K562 (cell line): ENCODE measurements at places on chromosomes 2 and 18.

DNA sequence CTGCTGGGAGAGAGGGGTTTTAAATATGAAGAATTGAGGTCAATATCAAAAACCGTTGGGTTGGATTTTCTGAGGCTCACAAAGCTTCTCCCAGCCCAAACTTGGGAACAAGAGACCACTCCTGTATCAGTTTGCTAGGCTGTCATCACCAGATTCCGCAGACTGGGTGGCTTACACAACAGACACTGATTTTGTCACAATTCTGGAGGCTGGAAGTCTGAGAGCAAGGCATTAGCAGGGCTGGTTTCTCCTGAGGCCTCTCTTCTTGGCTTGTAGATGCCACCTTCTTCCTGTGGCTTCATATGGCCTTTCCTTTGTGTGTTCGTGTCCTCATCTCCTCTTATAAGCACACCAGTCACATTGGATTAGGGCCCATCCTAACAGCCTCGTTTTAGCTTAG lies 122.9 kb upstream of the COPS8 start:
- H3K4me3 ChIP-seq: no peak overlapping the region
- DNase-seq: no peak
- no peaks in the 10 kb centered on the region for H3K4me1 ChIP-seq
- no peak overlapping the region for H3K27ac ChIP-seq
- H3K27me3 ChIP-seq: no peaks in the 10 kb centered on the region
- H3K36me3 ChIP-seq: no peaks in the 10 kb centered on the region

- H3K36me3 ChIP-seq: no peaks in the 10 kb centered on the region
- H3K4me3 ChIP-seq: no peak overlapping the region
- H3K4me1 ChIP-seq: no peaks in the 10 kb centered on the region
- no peak overlapping the region for H3K27ac ChIP-seq
- no peaks in the 10 kb centered on the region for H3K27me3 ChIP-seq
Measured at GRCh38 chr2:14831458-14831857, 198.9 kb downstream of the LRATD1 start.

DNA sequence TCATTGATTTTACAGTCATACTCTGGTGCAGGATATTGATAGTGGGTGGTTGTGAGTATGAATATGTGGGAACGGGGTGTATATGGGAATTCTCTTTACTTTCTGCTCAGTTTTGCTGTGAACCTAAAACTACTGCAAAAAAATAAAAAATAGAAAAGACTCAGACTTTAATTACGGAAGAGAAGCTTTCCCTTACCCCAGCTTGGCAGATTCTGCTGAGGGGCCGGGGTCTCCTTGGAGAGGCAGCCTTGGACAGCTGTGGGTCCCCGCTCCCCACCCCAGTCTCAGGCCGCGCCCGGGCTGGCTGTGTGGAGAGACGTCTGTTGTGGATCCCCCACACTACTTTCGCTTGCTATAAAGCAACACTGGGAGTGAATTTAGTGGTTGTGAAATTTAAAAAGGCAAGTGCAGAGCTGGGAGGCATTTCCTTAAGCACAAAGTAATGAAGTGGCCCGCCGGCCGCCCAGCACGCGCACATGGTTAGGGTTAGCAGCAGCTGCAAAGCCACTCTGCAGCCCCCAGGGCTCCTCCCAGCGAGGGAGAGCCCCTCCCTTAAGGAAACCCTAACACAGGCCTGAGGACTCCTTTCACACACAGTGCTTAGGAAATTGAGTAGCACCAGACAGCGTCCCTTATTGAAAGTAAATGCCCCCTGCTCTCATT lies 102.4 kb downstream of the DDX1 start:
- H3K4me3 ChIP-seq: no peak overlapping the region
- H3K36me3 ChIP-seq: no peaks in the 10 kb centered on the region
- DNase-seq: no peak

GRCh38 chr2:127158614-127159290 lies 51.8 kb upstream of the BIN1 start:
- peaks cover 41% of the 10 kb centered on the region for H3K27me3 ChIP-seq
- H3K4me3 ChIP-seq: no peak overlapping the region
- H3K4me1 ChIP-seq: no peaks in the 10 kb centered on the region
- H3K27ac ChIP-seq: no peak overlapping the region
- no peak for DNase-seq

- no peaks in the 10 kb centered on the region; the same call in 2 of the 3 replicates for H3K4me1 ChIP-seq
- H3K36me3 ChIP-seq: no peaks in the 10 kb centered on the region
- H3K4me3 ChIP-seq: no peak overlapping the region
- H3K27ac ChIP-seq: peak overlapping the region; percentile 78
- DNase-seq: peak; percentile 13
- no peaks in the 10 kb centered on the region for H3K27me3 ChIP-seq
Measured at GRCh38 chr2:225466891-225467604, 67.5 kb downstream of the NYAP2 start.

GRCh38 chr2:179422037-179422643 lies 157.5 kb upstream of the SESTD1 start:
- no peak overlapping the region for H3K4me3 ChIP-seq
- no peaks in the 10 kb centered on the region for H3K27me3 ChIP-seq
- peak; percentile 15 for DNase-seq
- H3K27ac ChIP-seq: no peak overlapping the region

GRCh38 chr2:71071681-71072398 lies 3.4 kb downstream of the NAGK start:
- H3K4me1 ChIP-seq: peaks cover 26% of the 10 kb centered on the region
- H3K27me3 ChIP-seq: no peaks in the 10 kb centered on the region
- no peak for DNase-seq
- H3K4me3 ChIP-seq: no peak overlapping the region
- H3K36me3 ChIP-seq: peaks cover 6% of the 10 kb centered on the region; the same call in 2 of the 3 replicates

DNA sequence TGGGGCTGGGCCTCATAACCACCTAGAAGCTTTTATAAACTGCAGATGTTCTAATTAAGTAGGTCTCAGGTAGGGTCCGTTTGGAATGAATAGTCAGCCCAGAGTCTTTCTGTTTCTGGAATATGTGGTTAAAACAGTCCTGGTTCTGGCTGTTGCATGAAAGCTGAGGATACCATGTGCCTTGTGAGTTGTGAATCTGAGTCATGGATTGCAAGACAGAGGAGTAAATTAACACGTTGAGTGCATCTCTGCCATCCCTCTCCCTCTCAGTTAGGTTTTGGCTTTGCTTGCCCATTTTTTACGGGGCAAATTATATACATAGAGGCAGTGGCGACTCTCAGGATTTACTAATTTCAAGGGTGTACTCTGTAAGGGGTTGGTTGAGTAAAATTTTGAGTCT lies 59.1 kb downstream of the NCK2 start:
- DNase-seq: no peak
- H3K27ac ChIP-seq: no peak overlapping the region
- H3K27me3 ChIP-seq: no peaks in the 10 kb centered on the region
- H3K4me1 ChIP-seq: peaks cover 9% of the 10 kb centered on the region; the same call in 1 of the 2 replicates
- no peak overlapping the region for H3K4me3 ChIP-seq
- no peaks in the 10 kb centered on the region for H3K36me3 ChIP-seq

- no peaks in the 10 kb centered on the region for H3K4me1 ChIP-seq
- H3K27ac ChIP-seq: no peak overlapping the region
- peaks cover 13% of the 10 kb centered on the region; the same call in 2 of the 3 replicates for H3K27me3 ChIP-seq
- H3K4me3 ChIP-seq: no peak overlapping the region
Measured at GRCh38 chr18:24181806-24182205, 42.9 kb downstream of the CABYR start.

GRCh38 chr18:11324956-11325882 lies 175.8 kb upstream of the PIEZO2 start:
- no peaks in the 10 kb centered on the region for H3K36me3 ChIP-seq
- no peak overlapping the region for H3K27ac ChIP-seq
- H3K27me3 ChIP-seq: no peaks in the 10 kb centered on the region
- no peak for DNase-seq
- no peaks in the 10 kb centered on the region for H3K4me1 ChIP-seq

DNA sequence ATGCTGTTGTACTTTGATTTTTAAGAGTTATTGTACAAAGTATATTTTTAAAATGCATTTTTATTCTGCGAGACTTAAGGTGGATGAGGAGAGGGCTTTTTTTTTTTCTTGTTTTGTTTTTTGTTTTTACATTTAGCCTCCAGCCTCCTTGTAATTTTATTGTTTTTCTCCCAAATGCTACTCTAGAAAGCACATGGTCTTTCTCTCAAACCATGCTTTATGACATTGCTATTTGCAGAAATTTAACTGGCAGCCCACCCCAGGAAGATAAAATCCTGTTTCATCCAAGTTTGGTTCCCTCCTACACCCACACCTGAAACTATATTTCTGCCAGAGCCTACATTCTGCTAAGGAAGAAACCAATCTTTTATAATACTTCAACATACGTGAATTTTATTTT lies 184.6 kb downstream of the ARHGAP15 start:
- DNase-seq: no peak
- no peaks in the 10 kb centered on the region for H3K36me3 ChIP-seq
- H3K4me3 ChIP-seq: no peak overlapping the region
- H3K4me1 ChIP-seq: no peaks in the 10 kb centered on the region
- no peaks in the 10 kb centered on the region for H3K27me3 ChIP-seq
- H3K27ac ChIP-seq: no peak overlapping the region

DNA sequence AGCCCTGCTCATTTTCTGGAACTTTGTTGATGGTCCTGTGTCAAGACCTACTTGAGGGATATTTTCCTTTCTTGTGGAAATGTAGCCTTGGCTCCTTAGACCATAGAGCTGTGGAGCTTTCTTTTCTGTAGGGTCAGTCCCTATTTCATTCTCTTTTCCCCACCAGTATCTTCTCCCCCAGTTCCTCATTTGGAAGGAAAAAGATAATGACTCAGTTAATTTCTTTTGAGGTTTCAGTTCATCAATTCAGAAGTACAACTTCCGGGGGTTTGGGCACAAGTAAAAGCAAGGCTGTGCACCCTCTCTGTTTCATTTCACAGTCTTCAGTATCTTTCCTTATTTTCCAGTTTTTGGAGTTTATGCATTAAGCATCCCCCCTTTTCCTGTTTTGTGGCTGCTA lies 70.7 kb downstream of the CDC42EP3 start:
- no peak for DNase-seq
- no peak overlapping the region for H3K4me3 ChIP-seq
- no peak overlapping the region for H3K27ac ChIP-seq
- no peaks in the 10 kb centered on the region for H3K4me1 ChIP-seq
- H3K36me3 ChIP-seq: no peaks in the 10 kb centered on the region
- no peaks in the 10 kb centered on the region for H3K27me3 ChIP-seq

DNA sequence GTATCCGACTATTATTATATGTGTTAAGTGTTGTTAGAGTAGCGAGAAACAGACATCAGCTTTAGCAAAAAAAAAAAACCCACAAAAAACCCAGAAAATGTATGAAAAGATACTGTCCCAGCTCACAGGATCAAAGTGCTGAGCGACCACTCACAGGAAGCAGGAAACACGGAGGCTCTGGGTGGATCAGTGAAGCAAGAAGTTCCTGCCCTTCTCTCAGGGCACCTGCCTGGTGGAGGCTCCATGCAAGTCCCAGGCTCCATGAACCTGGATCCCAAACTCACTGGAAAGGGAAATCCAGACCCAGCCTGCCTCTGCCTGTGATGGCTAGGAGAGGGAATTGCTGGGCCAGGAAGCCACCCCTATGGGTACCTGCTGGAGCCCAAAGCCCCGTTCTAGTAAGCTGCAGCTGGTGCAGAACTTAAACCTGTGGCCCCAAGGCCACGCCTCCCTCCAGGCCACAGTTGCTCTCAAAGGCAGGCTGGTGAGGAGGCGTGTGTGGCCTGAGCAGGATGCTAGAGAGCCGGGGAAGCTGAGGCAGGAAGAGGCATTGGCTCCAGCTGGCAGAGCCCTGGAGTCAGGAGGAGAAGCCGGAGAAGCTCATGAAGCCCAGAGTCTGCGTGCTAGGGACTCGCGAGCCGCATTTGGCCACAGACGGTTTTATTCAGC lies 63.5 kb upstream of the TAF1B start:
- H3K36me3 ChIP-seq: no peaks in the 10 kb centered on the region
- H3K27me3 ChIP-seq: peaks cover 4% of the 10 kb centered on the region; the same call in 1 of the 2 replicates
- H3K4me1 ChIP-seq: peaks cover 21% of the 10 kb centered on the region; the same call in 1 of the 2 replicates

DNA sequence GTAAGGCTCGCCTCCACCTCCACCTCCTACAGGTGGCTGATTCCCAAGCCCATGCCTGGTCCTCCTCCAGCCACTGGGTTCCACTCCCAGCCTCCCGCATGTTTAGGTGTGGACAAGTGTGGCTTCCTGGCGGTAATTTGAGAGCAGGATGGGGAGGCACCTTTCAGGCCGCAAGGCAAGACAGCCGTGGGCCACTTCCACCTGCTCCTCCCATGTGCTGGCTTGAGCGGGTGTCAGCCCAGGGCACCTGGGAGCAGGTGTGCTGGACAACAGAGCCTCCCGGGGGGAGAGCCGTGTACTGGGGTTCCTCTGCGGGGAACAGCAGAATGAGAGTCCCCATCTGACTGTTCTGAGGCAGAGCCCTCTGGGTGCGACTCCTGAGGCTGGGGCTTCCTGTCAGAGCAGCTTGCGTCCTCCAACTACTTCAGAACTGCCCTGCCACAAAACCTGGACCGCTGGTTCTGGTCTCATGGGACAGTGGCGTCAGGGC lies 83.9 kb downstream of the TPO start:
- DNase-seq: no peak
- H3K4me1 ChIP-seq: no peaks in the 10 kb centered on the region
- H3K4me3 ChIP-seq: no peak overlapping the region
- no peak overlapping the region for H3K27ac ChIP-seq
- H3K36me3 ChIP-seq: no peaks in the 10 kb centered on the region
- H3K27me3 ChIP-seq: peaks cover 69% of the 10 kb centered on the region

DNA sequence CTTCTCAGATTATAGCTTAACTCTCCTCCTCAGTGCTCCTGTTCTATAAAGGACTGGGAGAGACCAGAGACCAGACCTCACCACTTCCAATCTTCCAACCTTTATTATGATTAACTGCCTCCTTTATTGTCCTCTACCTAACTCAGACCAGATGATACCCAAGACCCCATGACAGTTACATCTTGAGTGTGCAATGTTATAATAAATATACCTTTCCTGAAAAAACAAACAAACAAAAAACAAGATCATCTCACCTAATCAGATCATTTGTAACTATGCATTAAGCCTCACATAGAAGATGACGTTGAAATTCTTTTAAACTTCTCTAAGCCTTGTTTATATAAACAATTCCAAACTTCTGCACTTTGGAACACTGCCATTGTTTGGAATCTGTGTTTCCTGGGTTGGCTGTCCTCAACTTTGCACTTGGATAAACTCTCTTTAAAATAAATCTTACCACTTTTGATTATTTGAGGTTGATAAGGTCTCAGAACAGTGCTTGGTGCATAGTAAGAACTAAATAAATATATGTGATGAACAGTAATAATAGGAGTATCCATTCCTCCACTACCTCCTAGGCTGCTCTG lies 342.7 kb downstream of the TDRD15 start:
- no peak overlapping the region for H3K4me3 ChIP-seq
- H3K36me3 ChIP-seq: no peaks in the 10 kb centered on the region
- no peak overlapping the region for H3K27ac ChIP-seq
- DNase-seq: no peak
- no peaks in the 10 kb centered on the region for H3K27me3 ChIP-seq

GRCh38 chr2:9105601-9106337 lies 100.8 kb upstream of the ASAP2 start:
- no peak overlapping the region for H3K4me3 ChIP-seq
- H3K4me1 ChIP-seq: peaks cover 17% of the 10 kb centered on the region
- no peaks in the 10 kb centered on the region for H3K27me3 ChIP-seq

GRCh38 chr2:117555965-117556364 lies 258.5 kb upstream of the DDX18 start:
- no peaks in the 10 kb centered on the region for H3K36me3 ChIP-seq
- DNase-seq: no peak
- no peaks in the 10 kb centered on the region for H3K4me1 ChIP-seq
- no peaks in the 10 kb centered on the region for H3K27me3 ChIP-seq
